HL-60 (cell line): ENCODE measurements at places on chromosomes 1 and 21.

DNA sequence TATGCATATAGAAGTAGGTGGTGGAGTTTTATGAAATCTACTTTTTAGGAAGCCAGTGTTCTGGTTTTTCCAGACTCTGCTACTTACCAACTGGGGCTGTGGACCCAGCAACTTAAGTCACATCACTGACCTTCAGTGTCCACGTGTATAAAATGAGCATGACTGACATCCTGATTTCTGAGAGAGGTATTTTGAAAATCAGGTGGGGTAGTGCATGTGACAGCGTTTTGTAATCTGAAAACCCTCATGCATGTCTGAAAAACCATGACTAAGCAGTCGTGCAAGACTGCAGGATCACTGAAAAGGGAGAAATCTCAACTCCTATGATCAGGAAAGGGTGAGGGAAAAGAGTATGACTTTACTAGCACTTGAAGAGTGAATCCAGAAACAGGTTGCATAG is 26.1 kb downstream of the CR1L start:
- DNase-seq, result no peak

DNA sequence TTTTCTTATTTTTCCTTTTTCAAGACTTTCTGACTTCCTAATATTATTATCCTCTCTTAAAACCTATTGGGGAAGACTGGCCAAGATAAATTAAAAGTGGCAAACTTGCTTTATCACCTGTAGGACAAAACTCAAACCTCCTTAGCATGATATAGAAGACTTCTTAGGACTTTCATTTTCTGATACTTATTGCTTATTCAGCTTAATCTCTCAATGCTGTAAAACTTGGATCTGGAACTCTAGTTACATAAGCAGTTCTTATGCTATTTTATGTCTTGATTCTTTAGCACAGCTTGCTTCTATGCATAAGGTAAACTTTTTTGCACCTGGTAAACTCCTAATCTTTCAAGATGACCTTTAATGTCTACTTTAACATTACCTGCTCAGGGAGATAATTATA is 382.3 kb upstream of the LRRC7 start:
- no peak for DNase-seq

GRCh38 chr1:21165076-21165475 is 11.6 kb downstream of the EIF4G3 start:
- DNase-seq, result no peak

DNA sequence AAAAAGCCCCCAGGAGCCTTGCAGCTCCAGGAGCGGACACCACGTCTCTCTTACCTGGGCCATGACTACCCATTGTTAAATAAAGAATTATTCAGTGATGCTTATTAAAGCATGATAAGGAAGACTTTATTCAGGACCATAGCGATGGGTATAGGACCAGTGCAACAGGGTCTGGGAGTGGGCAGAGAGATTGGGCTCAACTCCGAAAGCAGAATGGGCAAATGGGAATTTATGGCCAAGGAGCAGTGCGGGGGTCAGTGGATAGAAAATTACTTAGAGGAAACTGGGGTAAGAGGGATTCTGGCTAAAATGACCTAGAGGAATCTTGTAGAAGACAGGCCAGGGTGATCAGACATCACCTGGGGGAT is 580 bp upstream of the ATP5PO start:
- DNase-seq, result no peak

GRCh38 chr1:204728456-204728855 is 42.9 kb upstream of the LRRN2 start:
- no peak for DNase-seq

- DNase-seq, result no peak
These were observed 45.9 kb downstream of the KIAA0040 start for GRCh38 chr1:175146529-175147213.

- no peak for DNase-seq
These were observed 85.2 kb downstream of the TM2D1 start for GRCh38 chr1:61639608-61640336.

DNA sequence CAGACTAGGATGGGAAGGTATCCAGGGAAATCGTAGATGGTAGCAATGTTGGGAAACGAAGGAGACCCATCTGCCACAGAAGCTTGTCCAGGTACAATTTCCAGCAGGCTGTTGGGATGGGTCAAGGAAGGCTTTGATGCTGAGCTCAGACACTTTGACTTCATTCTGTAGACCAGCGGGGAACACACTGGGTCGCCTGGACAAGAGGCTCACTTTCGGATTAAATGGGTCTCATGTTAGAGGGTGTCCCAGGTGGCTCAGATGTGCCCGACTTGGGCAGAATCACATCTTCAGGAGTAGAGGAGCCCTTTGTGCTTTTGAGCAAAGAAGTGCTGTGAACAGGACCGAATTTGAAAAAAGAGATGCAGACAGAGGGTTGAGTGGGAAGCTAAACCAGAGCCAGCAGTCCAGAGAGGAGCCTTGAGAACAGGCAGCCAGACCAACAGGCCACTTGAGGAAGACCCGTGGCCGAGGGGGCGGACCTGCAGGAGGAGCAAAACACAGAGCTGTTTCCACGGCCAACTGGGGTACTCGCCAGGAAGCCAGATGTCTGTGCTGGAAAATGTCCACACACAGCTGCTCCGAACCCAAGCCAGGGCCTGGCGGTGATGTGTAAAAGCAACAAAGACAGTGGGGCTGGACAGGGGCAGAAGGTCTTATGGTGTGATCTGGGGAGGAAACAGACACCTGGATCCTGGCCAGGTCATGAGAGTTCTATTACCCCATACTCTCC is 146.9 kb downstream of the AJAP1 start:
- no peak for DNase-seq

DNA sequence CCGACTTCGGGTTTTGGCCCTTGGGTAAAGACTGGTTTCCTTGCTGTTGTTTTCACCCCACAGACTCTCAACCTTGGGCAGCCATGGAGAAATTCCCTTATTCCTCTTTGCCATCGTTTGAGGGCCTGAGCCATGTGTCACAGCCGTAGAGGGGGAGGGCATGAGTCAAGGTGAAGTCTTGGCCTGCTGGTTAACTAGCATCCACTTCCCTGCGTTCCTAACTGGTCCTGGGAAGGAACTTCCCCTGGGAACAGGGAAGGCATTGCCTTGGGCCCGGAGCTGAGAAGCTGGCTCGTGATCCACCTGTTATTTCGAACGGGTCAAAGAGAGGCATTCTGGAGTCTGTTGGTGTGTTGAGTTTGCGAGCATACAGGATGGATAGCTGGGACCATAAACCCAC is 464.9 kb downstream of the CAMTA1 start:
- no peak for DNase-seq

DNA sequence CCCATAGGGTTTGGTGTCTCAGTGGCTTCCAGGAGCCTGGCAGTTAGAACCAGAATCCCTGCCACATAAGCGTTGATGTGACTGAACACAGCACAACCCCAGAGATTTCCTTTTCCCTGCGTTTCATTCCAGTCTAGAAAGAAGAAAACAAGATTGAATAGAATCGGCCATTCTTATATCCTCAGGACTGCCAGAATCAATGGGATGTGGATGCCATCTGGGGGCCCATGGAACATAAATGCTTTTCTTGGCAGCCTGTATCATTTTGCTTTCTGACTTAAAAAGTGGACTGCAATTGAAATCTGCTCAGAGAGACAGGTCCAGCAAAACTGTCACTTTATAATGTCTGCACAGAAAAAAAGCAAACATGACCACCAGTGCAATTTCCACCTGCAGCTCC is 80.3 kb downstream of the DISC1 start:
- DNase-seq, result no peak

GRCh38 chr1:198201956-198202784 is 45.4 kb downstream of the NEK7 start:
- DNase-seq, result no peak

- DNase-seq, result no peak
These were observed 45.3 kb downstream of the PALMD start for GRCh38 chr1:99691175-99691574.

- no peak for DNase-seq
These were observed 28.6 kb downstream of the GFI1 start for GRCh38 chr1:92458146-92458545.

DNA sequence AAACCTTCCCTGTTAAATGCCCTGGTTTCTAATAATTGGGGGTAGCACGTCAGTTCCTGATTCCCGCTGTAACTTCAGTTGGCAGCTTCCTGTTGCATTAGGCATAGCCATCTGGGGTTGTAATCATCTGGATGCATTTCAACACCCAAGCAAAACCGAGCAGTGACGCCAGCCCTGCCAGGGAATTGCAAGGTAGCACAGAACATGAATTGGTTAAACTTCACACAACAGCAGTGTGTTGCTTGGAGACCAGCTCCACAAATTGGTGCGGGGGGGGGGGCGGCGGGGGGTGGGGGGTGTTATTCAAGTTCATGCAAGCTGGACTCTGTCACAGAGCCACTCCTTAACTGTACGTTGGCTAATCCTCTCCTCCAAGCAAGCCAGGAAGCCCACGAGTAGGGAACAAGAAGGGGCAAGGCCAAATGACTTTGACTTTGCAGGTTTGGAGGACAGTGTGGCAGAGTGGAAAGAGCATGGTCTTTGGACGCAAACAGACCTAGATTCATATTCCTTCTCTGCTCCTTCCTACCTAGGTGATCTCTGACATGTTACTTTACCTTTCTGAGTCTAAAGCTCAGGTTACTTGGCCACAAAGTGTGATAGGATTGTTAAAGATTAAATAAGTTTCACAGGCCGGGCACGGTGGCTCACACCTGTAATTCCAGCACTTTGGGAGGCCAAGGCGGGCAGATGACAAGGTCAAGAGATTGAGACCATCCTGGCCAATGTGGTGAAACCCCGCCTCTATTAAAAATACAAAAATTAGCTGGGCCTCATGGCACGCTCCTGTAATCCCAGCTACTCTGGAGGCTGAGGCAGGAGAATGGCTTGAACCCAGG is 4.7 kb downstream of the LAX1 start:
- peak; percentile 98 for DNase-seq

- DNase-seq, result no peak
These were observed 4.2 kb upstream of the NLRP3 start for GRCh38 chr1:247411621-247412327.

DNA sequence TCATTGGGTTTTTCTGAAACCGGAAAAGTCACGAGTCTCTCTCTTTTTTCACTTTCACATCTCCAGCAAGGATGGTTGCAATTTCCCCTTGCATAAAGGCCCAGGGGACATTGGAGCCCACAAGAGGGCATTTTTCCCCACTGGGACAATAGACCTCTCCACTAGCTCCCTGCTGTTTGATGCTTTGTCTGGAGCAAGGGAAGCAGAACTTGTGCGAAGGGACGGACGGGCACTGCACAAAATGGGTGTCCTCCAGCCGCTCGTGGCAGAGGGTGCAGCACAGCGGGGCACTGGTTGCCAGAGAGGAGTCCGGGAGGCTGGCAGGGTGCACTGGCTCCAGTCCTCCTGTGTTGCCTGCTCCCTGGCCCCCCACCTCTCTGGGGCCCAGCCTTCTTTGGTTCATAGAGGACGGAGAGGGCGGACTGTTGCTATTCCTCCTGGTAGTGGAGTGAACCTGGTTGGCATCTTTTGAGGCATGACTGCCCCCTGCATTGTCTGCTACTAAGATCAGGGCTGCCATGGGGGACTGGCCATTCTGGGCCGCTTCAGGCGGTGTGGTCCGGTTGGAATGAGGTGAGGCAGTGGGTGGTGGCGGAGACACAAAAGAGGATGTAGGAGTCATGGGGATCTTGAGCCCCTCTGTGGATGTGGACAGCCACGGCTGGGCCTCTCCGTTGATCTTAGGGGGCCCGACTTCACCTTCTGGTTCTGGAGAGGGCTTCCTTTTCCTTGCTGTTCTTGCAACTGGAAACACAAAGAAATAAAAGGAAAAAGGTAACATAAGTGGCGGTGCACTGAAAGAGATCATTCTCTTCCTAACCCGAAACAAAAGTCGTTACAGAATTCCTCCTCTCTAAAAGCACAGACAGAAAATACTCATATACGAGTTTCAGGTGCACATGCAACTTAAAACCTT is 2.6 kb downstream of the IRF2BP2 start:
- DNase-seq, result peak; percentile 57
